ENCODE measurements at places on chromosomes 16 and 17. TPM values are rescaled to one million over a fixed set of nuclear protein-coding genes. Genes with fewer than 3 reads are reported as not detected.

The FA2H gene
- total RNA-seq, result 0.14 TPM

The MT1F gene
- total RNA-seq, result not detected

The PEMT gene
- 25.4 TPM for total RNA-seq

DNA sequence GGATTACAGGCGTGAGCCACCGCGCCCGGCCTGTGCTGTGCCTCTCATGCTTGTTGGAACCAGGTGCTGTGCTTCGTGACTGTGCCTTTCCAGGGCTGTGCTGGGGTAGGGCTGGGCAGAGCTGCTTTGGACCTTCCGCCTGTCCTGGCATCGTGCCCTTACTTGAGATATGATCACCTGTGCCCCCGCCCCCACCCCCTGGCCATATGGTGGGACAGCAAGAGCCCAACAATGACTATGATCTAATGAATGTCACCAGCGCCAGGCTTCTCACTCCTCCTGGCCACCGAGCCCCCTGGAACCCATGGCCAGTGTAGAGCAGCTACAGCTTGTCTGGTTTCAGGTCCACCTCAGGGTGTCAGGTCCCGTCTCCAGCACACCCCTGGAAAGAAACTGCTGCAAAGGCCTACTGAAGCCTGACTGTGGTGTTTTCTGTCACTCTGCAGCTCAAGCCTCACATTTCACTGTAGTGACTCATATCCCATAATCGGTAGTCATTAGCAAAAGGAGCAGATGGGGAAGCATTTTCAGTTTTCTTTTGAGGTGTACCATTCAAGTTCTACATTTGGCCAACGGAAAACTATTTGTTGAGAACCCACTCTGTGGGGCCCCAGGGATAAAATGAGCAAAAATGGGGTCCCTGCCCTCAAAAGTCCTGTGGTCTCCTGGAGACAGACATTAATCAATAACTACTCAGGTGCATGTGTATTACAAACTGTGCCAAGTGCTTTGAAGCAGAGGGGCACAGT lies 22.1 kb downstream of the FCSK start:
- H3K4me3 ChIP-seq, result no peak overlapping the region
- peak overlapping the region; percentile 49 for H3K27ac ChIP-seq
- peaks cover 10% of the 10 kb centered on the region for H3K4me1 ChIP-seq
- peak; percentile 81 for DNase-seq

GRCh38 chr17:43689131-43689530 lies 27.4 kb upstream of the MEOX1 start:
- no peak for DNase-seq
- H3K27ac ChIP-seq, result no peak overlapping the region
- no peaks in the 10 kb centered on the region for H3K36me3 ChIP-seq
- H3K4me3 ChIP-seq, result no peak overlapping the region

- no peak for DNase-seq
- H3K36me3 ChIP-seq, result no peaks in the 10 kb centered on the region
- H3K4me3 ChIP-seq, result no peak overlapping the region
- H3K27ac ChIP-seq, result no peak overlapping the region
- H3K27me3 ChIP-seq, result peaks cover 4% of the 10 kb centered on the region
These were observed 17.3 kb downstream of the LLGL2 start for GRCh38 chr17:75542728-75543336.

DNA sequence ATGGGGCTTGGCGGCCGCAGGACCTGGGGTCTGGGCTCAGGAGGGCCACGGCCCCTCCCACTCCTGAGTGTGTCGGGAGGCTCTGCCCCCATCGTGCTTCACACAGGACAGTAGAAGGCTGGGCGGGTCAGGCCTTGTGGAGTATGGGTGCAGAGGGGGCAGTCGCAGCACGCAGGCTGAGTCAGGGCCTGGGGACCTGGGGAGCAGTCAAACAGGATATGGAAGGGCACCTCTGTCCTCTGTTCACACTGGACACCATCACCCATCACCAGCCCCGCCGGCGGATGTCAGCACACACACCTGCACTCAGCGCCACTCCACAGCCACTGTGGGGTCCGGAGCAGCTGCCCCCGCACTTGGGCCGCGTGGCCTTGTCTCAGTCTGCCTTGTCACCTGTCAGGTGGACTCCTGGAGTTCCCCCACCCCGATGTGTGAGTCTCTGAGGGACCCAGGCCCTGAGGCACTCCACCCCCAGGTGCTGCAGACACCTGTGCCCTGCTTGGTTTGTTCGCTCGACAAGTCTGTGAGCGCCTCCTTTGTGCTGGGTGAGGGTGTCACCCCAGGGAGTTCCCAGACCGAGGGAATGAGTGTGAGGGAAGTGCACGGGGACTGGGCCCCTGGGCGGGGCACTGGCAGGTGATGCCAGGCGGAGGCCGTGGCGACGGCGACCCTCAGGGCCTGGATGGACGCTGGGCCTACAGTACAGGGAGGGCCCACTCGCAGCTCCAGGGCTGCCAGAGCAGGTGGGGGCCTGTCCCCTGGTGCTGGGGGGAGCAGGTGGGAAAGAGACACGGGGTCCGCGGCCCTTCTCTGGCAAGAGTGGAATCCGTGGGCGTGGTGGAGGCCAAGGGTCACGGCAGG lies 31.7 kb downstream of the ZFPM1 start:
- H3K4me3 ChIP-seq, result no peak overlapping the region
- H3K36me3 ChIP-seq, result no peaks in the 10 kb centered on the region
- DNase-seq, result no peak
- no peaks in the 10 kb centered on the region for H3K4me1 ChIP-seq
- no peaks in the 10 kb centered on the region for H3K27me3 ChIP-seq

DNA sequence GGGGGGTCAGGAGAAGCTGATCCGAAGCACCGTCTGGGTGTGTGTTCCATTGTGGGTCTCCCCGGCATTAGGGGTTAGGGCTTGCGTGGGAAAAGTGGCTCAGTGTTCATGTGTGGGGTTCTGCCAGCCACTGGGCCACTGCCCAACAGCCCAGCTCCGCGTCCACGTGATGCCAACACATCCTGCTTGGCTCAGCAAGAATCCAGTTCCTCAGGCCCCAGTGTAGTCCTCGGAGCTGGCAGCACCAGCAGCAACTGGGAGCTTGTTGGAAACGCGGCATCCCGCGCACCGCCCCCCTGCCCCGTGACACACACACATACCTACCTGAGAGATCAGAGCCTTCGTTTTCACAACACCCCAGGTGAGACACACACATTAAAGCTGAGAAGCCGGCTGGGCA lies 18.9 kb downstream of the LGALS9 start:
- no peaks in the 10 kb centered on the region for H3K4me1 ChIP-seq
- DNase-seq, result no peak
- H3K4me3 ChIP-seq, result no peak overlapping the region
- no peaks in the 10 kb centered on the region for H3K36me3 ChIP-seq
- no peaks in the 10 kb centered on the region for H3K27me3 ChIP-seq
- no peak overlapping the region for H3K27ac ChIP-seq

DNA sequence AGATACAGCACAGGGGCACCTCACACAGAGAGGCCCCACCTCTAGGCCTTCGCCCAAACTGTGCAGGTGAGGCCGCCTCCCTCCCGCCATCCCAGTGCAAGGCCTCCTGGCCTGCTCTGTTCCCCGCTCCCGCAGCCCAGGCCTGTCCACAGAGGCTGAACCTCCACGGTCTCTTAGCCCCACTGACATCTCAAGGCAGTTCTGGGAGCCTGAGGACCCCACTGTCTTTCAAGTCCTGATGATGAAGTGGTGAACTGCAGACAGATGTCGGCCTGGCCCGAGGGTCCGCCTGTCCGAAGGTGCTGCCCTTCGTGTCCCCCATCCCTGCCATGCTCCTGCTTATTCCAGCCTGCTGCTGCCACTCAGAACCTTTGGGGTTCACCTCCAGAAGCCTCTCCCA lies 32.3 kb downstream of the ENGASE start:
- DNase-seq, result no peak
- no peaks in the 10 kb centered on the region for H3K27me3 ChIP-seq
- no peak overlapping the region for H3K27ac ChIP-seq
- H3K4me3 ChIP-seq, result no peak overlapping the region

DNA sequence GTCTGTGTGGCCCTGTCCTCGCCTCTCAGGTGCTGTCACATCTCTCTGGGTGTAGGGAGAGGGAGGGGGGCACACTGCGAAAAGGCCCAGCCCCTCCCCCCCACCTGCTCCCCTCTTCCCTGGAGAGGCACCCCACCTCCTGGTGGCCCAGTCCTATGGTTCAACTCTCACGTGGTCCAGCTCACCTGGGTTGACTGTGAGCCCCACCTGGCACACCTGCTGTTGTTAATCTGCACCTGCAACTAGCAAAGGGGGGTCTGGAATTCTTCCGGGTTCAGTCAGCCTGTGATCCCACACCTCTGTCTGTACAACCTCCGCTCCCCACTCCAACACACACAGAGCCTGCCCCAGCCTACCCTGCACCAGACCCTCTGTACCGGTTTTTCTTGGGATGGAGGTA lies 2.0 kb upstream of the SYNGR2 start:
- H3K4me3 ChIP-seq, result no peak overlapping the region
- H3K27ac ChIP-seq, result no peak overlapping the region
- no peaks in the 10 kb centered on the region for H3K27me3 ChIP-seq
- H3K36me3 ChIP-seq, result no peaks in the 10 kb centered on the region
- H3K4me1 ChIP-seq, result no peaks in the 10 kb centered on the region

GRCh38 chr16:6484935-6485334 lies 847.7 kb upstream of the RBFOX1 start:
- peaks cover 5% of the 10 kb centered on the region for H3K27me3 ChIP-seq
- no peaks in the 10 kb centered on the region for H3K36me3 ChIP-seq
- no peaks in the 10 kb centered on the region for H3K4me1 ChIP-seq
- DNase-seq, result no peak
- no peak overlapping the region for H3K27ac ChIP-seq

- H3K4me1 ChIP-seq, result peaks cover 5% of the 10 kb centered on the region
- peak overlapping the region; percentile 60 for H3K4me3 ChIP-seq
- H3K27me3 ChIP-seq, result no peaks in the 10 kb centered on the region
- peak overlapping the region; percentile 30 for H3K27ac ChIP-seq
- H3K36me3 ChIP-seq, result no peaks in the 10 kb centered on the region
- DNase-seq, result peak; percentile 55
These were observed 23.6 kb upstream of the ABR start for GRCh38 chr17:1203111-1203966.

DNA sequence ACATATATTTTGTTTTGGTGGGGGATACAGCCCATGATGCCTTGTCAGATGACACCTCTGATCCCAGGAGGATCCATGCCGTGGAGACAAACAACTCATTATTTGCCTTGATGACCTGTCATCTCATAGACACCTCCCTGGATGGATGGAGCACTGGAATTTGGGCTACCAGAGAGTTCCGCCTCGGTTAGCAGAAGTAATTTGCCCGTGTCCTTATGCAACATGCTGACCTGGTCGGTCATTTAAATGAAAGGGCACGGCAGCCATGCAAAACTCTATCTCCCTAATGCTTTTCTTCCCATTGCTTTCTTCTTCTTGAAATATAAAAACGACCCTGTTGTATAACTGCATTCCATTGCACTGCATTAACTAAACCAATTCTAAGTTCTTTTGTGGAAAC lies 145.3 kb downstream of the GRIN2A start:
- H3K27me3 ChIP-seq, result peaks cover 3% of the 10 kb centered on the region
- no peaks in the 10 kb centered on the region for H3K36me3 ChIP-seq
- peaks cover 3% of the 10 kb centered on the region for H3K4me1 ChIP-seq
- DNase-seq, result no peak

- H3K36me3 ChIP-seq, result no peaks in the 10 kb centered on the region
- no peak overlapping the region for H3K4me3 ChIP-seq
- no peak for DNase-seq
- H3K27me3 ChIP-seq, result peaks cover 27% of the 10 kb centered on the region
- H3K27ac ChIP-seq, result no peak overlapping the region
These were observed 19.0 kb downstream of the CACNG4 start for GRCh38 chr17:66983414-66984021.

GRCh38 chr16:69250081-69250480 lies 61.1 kb upstream of the VPS4A start:
- H3K4me1 ChIP-seq, result no peaks in the 10 kb centered on the region
- no peak overlapping the region for H3K4me3 ChIP-seq
- no peak for DNase-seq
- peaks cover 7% of the 10 kb centered on the region for H3K36me3 ChIP-seq
- H3K27ac ChIP-seq, result no peak overlapping the region
- no peaks in the 10 kb centered on the region for H3K27me3 ChIP-seq

GRCh38 chr16:27226976-27227705 lies 23.8 kb downstream of the KDM8 start:
- no peak overlapping the region for H3K4me3 ChIP-seq
- no peak for DNase-seq
- H3K27ac ChIP-seq, result no peak overlapping the region
- H3K4me1 ChIP-seq, result peaks cover 11% of the 10 kb centered on the region

GRCh38 chr17:29748400-29748799 lies 125.7 kb upstream of the CORO6 start:
- no peak overlapping the region for H3K27ac ChIP-seq
- H3K4me1 ChIP-seq, result peaks cover 4% of the 10 kb centered on the region
- no peaks in the 10 kb centered on the region for H3K27me3 ChIP-seq
- no peak for DNase-seq
- no peaks in the 10 kb centered on the region for H3K36me3 ChIP-seq
- no peak overlapping the region for H3K4me3 ChIP-seq

DNA sequence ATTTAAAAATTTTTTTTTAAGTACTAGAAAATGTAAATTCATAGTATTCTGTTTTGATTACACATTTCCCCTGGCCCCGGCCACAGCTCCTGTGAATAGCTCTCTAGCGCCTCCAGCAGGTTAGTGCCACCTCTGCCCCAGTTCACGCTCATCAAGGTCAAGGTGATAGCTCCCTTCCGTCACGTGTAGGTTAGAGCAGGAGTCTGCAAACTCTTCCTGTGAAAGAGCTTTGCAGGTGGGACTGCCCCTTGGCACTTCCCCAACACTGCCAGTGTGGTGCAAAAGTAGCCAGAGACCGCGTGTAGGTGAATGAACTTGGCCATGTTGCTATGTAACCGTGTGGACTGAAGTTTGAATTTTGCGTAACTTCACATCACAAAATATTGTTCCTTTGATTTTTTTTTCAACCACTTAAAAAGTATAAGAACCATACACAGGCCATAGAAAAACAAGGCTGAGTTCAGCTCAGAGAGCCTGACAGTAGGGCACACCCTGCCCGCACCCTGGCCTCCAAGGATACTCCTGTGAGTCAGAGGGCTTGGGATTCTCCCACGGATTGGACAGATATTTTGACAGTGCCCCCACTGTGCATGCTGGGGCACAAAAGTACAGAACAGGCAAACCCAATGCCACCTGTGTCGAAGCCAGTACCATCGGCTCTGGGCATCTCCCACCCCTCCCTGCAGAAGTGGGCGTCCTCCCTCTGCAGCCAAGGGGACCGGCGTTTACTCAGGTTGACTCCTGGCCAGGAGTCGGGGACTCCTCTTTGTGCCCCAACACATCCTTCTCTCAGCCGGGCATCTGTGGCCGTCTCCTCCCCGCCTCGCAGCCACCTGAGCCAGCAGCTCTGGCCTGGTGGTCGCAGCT lies 92.0 kb upstream of the CHMP6 start:
- H3K27me3 ChIP-seq, result no peaks in the 10 kb centered on the region
- no peak overlapping the region for H3K27ac ChIP-seq
- H3K36me3 ChIP-seq, result peaks cover 4% of the 10 kb centered on the region
- H3K4me1 ChIP-seq, result peaks cover 10% of the 10 kb centered on the region

DNA sequence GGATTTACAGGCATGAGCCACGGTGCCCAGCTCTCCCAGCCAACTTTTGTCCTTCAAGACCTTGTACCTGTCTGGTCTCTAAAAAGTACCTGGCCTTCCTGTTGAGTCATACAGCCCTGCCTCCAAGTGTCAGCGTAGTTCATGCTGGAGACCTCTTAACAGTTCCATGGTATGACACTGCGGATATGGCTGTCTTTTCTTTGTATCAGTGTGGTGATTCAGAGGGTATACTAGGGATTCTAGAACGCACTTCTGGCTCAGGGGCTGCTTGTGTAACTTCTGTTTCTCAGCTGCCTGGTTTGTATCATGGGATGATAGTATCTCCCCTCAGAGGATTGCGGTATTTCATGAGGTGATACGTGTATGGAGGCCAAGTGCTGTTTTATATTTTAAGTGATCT lies 2.0 kb upstream of the TMEM11 start:
- H3K36me3 ChIP-seq, result no peaks in the 10 kb centered on the region
- H3K27ac ChIP-seq, result no peak overlapping the region
- H3K4me3 ChIP-seq, result no peak overlapping the region
- no peaks in the 10 kb centered on the region for H3K27me3 ChIP-seq
- peaks cover 22% of the 10 kb centered on the region for H3K4me1 ChIP-seq
- peak; percentile 53 for DNase-seq
